ENCODE measurements at places on chromosomes 5 and 9. TPM values are rescaled to one million over a fixed set of nuclear protein-coding genes. Genes with fewer than 3 reads are reported as not detected.

DNA sequence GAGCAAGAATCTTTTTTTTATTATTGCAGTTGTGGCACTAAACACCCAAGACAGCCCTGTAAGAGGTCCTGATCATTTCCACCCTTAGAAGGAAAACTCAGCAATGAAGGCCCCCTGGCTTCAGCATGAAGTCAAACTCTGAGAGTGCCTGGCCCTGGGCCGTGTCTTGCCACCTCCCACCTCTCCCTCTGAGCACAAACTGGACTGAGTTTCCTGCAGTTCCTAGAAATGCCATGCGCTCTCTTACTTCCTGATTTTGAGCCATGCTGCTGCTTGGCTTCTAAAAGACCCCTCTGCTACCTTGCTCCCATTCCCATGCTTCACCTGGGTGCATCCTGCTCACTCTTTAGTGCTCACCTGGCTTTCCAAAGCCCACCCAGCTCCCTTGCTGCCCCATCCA is 140.4 kb upstream of the KLF9 start:
- DNase-seq: no peak

QRFP gene
- total RNA-seq: not detected

- DNase-seq: no peak
These were observed 188.1 kb downstream of the MELK start for GRCh38 chr9:36760667-36761420.

PCAT7 gene
- total RNA-seq: not detected

LCN9 gene
- not detected for total RNA-seq

DNA sequence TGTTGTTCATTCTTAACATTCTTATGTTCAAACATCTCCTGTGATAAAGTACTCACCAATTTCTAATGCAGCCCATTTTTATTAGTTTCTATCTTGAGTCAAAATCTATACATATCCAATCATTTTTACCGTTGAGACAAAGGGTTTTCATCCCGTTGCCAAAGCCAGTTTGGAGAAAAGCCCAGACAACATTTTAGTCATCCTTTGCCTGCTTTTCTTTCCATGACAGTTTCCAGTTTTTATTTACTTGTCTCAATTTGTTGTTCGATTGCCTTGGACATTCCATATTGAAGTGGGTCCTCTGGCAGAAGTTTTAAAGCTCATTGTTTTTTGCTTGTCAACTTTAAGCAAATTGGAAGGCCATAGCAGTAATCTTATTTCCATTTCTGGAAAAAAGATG is 123.9 kb downstream of the RAB3C start:
- no peak for DNase-seq

CMBL gene
- total RNA-seq: 0.36 TPM

- no peak for DNase-seq
These were observed 4.4 kb upstream of the FBP1 start for GRCh38 chr9:94643741-94644140.
